Nucleus accumbens (tissue), 56 donors: ENCODE measurements at places on chromosomes 6 and 20.

GRCh38 chr6:41748102-41748477 is 893 bp upstream of the PGC start:
- no peak for DNase-seq

GRCh38 chr20:37185686-37186085 is 6.3 kb upstream of the MROH8 start:
- DNase-seq, result no peak

- no peak for DNase-seq
These were observed 502.2 kb upstream of the JARID2 start for GRCh38 chr6:14743474-14744211.

- no peak for DNase-seq
These were observed 151.6 kb downstream of the EPM2A start for GRCh38 chr6:145583753-145584152.

GRCh38 chr6:90044182-90044832 is 150.0 kb downstream of the GJA10 start:
- no peak for DNase-seq

- no peak for DNase-seq
These were observed 103.9 kb downstream of the OLIG3 start for GRCh38 chr6:137390334-137390733.

- no peak for DNase-seq
These were observed 20.5 kb downstream of the JPH2 start for GRCh38 chr20:44166477-44166876.

- DNase-seq, result no peak
These were observed 15.3 kb upstream of the CDH22 start for GRCh38 chr20:46323557-46323956.

DNA sequence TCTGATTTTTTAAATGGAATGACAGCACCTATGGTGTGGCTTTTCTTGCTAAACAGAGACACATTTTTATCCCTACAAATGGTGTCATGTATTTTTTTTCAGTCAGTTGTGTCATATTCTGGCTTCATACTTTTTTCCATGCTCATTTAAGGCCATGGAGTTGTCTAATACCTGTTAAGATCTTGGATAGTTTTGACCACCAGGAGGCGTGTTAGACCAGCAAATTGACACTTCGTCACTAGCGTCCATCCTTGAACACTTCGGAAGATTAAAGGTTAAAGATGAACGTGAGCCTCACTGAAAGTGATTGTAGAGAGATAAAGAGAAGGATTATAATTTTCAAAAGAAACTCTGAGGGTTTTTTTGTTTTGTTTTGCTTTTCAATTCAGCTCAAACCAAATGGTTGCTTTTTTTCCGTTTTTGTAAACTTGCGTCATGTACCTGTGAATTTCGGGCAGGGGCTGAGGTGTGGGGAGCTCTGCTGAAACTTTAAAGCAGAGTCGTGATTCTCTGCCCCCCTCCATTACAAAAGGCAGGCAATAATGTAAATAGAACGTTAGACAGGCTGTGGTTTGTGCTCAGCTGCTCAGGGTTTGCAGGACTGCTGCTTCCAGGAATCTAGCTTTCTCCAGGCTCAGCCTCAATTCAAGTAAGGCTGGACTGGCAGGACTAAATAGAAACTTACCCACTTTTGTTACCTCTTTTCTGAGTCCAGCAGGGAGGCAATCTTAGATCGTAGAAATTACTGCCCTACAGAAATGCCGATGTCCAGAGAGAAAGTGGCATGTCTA is 245.1 kb downstream of the FOXA2 start:
- DNase-seq, result no peak

GRCh38 chr6:132520953-132521352 is 8.0 kb upstream of the STX7 start:
- DNase-seq, result no peak

DNA sequence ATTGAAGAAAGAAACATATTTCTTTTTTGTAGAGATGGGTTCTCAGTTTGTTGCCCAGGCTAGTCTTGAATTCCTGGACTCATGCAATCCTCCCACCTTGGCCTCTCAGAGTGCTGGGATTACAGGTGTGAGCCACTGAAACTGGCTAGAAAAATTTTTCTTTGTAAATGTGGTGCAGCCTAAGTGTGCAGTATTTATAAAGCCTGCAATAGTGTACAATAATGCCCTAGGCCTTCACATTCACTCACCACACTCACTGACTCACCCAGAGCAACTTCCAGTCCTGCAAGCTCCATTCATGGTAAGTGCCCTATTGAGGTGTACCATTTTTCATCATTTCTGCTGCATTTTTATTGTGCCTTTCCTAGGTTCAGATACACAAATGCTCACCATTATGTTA is 31.4 kb downstream of the NHSL1 start:
- DNase-seq, result no peak

- no peak for DNase-seq
These were observed 739 bp downstream of the B3GAT2 start for GRCh38 chr6:70956191-70956450.

- DNase-seq, result no peak
These were observed 14.7 kb upstream of the RCAN2 start for GRCh38 chr6:46505693-46506512.

DNA sequence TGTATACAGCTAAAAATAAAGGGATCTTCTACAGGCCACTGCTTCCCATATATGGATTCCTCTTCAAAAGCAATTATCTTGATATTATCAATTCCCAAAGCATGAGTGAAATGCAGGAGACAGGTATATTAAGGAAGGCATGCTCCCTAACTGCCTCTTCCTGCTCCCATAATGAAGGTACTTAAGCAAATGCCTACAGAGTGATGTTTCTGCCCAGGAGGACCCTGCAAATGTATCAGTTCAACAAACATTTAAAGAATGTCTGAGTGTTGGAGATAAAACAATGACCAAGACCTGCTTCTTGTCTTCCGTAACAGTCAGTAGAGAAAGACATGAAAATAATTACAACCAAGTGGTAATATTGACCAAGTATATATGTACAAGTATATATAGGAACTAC is 4.2 kb downstream of the UBE2J1 start:
- DNase-seq, result no peak

- no peak for DNase-seq
These were observed 2.2 kb upstream of the CENPB start for GRCh38 chr20:3788685-3789155.

GRCh38 chr6:142857233-142857761 is 87.7 kb downstream of the HIVEP2 start:
- no peak for DNase-seq

GRCh38 chr20:33654680-33655161 is 7.4 kb upstream of the C20orf144 start:
- DNase-seq, result no peak

GRCh38 chr6:126064257-126064747 is 78.0 kb downstream of the TRMT11 start:
- no peak for DNase-seq

- DNase-seq, result no peak
These were observed 94.2 kb upstream of the EXOC2 start for GRCh38 chr6:786946-787763.

GRCh38 chr20:18048176-18048575 is 9.5 kb downstream of the OVOL2 start:
- no peak for DNase-seq

- peak; percentile 44 for DNase-seq
These were observed 90.7 kb upstream of the ARID1B start for GRCh38 chr6:156686301-156686994.

GRCh38 chr6:170165085-170165470 is 125.8 kb downstream of the DLL1 start:
- DNase-seq, result no peak

- no peak for DNase-seq
These were observed 157.8 kb downstream of the SASH1 start for GRCh38 chr6:148500402-148500801.
